ENCODE measurements at places on chromosomes 16 and 17.

GRCh38 chr16:74275711-74276110 lies 20.9 kb upstream of the PSMD7 start:
- no peak for DNase-seq

GRCh38 chr17:81682565-81683207 lies 911 bp downstream of the ARL16 start:
- DNase-seq: no peak

DNA sequence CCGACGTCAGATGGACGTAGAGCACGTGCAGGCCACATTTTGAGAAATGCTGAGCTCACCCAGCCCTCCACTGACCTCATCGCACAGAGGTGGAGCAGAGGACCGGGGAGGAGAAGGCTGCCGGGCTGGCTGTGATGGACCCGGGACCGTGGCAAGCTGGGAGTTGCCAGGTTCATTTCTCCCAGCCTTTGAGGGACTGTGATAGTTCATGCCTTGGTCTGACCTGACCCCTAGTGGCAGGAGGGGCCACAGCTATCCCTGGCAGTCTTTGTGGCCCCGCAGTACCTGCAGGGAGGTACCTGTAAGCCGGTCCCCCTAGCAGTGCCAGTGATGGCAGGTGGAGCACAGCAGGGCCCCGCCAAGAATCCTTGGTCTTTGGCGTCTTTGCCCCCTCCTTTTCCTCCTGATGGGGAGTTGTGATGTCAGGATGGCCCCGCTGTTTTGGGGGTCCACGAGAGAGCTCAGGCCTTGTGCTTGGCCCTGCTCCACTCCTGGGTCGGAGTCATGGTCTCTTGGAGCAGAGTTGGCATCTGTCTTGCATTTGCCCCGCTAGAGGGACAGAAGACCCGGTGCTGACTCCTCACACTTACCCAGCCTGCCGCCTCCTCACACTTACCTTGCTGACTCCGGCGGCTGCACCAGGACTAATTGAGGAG lies 50.4 kb downstream of the OR1D5 start:
- peak; percentile 30 for DNase-seq

DNA sequence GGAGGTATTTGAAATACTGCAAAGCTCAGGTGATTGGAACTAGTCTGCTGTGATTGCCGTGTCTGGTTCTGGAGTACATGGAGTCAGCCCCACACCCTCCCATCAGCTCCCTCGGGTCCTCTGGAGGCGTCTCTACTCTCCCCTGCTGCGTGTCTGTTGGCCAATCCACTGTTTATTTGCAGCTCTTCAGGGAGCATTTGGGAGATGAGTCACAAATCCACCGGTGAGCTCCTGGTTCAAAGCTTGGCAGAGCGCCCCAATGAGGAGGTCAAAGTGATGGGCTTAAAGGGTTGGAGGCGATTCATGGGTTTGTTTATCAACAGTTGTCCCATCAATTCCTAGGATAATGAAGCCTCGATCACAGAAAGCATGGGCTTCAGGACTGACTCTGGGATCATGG lies 14.6 kb downstream of the CALB2 start:
- DNase-seq: no peak

- DNase-seq: no peak
Observed at GRCh38 chr17:11899537-11899942, 97.7 kb downstream of the ZNF18 start.

DNA sequence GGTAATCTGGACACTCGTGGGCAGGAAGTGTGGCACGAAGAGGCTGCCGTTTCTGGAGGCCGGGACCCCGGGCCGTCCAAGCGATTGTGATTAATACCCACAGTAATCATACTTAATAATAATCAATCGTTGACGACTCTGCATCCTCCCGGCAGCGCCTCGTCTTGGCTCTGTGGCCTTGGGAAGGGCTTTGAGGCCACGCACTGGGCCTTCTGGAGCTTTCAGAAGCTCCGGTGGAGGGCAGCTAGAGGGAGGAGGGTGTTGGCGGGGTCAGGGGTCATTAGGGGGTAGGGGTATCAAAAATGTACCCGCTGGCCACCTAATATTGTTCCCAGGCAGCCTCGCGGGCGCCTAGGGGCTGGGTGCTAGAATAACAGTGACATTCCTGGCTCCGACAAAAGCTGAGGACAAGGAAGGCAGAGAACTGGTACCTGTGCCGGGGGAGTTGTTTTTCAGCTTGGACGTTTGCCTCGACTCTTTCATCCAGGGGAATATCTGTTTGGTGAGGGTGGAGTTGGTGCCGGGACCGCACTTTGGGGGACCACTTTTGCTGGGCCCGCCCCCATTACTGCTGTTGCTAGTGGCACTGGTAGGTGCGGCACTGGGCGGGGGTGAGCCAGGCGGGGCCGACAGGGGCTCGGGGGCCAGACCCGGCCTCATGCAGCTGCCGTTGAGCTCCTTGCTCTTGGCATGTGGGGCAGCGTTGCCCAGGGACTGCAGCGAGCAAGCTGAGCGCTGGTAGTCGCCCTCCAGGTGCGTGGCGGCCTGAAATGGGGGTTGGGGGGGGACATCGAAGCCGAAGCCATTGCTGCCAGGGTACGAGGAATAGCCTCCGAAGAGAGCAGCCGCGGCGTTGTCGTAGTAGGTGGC lies 6.9 kb upstream of the HOXB2 start:
- no peak for DNase-seq

DNA sequence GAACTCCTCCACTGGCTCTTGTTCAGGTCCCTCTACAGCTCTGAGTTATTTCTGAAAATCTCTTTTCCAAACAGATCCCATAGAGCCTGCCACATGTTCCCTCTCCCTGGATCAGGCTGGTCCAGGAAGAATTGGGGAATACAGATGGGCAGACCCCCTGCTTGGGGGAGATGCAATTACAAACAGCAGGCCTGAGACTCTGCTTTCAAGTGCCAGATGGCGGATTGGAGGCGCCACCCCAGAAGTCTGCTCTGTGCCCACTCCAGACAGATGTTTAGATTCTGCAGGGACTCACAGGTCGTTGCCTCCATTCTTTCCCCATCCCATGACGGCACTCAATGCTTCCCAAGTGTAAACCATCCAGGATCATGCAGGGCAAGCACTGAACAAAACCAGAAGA lies 316.6 kb downstream of the SLC39A11 start:
- DNase-seq: no peak

DNA sequence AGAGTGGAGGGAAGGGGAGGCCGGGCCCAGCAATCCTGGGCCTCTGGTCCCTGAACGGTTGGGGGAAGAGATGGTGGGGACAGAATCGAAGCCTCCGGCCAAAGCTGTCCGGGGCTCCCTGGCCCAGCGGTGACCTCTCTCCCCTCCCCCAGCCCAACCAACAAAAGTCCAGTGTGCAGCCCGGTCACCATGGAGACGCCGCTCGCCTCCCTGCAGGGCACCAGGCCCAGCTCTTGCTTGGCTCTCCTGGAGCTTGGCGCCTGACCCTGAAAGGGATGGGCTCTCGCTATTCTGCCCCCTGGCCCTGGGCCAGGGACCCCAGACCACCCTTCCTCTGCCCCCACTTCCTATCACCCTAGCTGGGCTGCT lies 1.3 kb downstream of the METRN start:
- DNase-seq: peak; percentile 35

DNA sequence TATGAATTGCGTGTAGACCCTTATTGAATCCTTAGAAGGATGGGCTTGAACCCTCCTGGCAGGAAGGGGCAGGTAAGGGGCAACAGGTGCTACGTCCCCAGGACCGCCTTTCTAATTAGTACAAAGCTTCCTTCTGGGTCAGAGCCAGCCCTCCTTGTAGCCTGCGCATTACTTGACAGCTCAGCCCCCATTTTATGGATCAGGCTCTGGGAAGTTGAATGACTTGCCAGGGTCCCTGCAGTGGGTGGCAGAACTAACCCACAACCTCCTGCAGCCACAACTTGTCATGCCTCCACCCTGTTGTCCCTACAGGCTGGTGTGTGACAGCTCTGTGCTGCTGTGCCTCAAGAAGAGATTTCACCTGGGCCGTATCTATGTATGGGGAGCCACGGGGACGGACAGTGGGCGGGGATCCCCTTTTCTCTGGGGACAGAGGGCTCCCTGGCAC lies 2.7 kb downstream of the MYO15B start:
- no peak for DNase-seq

DNA sequence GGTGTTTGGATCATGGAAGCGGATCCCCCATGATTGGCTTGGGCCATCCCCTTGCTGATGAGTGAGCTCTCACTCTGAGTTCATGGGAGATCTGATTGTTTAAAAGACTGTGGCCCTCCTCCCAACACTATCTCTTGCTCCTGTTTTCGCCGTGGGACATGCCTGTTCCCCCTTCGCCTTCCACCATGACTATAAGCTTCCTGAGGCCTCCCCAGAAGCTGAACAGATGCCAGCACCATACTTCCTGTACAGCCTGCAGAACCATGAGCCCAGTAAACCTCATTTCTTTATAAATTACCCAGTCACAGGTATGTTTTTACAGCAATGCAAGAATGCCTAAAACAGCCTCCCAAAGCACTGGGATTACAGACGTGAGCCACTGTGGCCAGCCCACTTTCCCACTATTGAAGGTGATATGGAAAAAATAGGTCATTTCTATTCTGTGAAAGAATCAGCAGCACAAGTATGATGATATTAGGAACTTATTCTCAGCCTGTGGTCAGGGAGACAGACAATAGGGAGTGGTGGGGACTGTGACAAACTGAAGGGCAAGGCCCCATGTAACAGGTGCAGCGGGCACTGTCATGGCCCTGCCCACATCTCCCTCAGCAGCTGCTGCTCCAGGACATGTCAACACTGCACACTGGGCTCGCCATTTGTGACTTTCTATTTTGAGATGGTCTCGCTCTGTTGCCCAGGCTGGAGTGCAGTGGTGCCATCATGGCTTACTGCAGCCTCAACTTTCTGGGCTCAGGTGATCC lies 33.7 kb upstream of the LITAF start:
- no peak for DNase-seq

DNA sequence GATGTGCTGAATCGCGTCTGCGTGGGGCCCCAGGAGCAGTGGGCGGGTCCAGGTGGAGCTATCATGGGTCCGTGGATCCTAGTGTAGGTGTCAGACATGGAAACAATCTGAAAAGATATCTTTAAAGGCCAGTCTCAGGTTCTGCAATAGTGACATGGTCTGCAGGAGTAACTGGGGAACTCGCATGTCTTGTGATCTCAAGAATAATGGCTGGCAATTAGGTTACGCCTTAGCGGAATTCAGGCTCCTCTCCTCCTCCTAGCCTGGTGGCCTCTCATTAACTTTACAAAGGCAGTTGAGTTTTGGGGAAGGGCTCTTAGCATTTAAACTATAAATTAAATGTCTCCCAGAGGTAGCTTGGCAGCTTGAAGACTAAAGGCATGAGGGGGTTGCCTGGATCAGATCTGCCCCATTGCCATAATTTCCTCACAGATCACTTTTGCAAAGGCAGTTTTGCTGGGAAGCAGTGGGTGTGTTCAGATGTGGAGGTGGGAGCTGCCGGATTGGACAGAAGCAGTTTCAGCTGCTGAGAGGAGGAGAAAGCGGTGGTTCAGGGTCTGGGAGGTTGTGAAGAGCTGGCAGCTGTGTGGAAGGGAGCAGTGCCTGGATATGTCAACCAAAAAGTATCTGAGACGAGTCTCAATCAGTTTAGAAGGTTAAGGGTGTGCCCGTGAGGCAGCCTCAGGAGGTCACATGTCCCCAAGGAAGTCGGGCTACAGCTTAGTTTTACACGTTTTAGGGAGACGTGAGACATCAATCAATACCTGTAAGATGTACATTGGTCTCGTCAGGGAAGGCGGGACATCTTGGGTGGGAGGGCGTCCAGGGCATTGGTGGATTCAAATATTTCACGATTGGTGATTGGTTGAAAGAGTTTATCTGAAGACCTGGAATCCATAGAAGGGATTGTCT lies 2.7 kb downstream of the TBCD start:
- peak; percentile 68 for DNase-seq

DNA sequence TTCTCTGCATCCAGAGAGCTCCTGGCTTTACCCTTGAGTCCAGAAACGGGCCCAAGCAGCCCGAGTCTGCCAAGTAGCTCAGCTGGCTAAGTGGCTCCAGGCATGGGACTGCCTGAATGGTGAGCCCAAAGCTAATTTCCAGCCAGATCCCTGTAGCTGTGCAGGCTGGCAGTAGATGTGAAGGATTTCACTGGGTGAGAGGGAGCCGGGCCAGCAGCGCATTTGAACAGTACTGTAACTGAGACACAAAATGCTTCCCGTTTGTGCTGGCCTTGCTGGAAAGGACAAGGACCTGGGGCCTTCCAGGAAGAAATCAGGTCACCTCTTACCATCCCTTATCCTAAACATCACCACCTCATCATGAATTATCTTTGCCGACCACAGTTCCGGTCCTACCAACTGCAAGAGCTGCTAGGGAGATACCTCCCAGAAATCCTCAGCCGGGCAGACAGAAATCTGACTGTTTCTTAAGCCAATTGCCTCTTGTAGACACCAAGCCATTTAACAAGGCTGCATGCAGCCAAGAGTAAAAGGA lies 3.7 kb downstream of the TIMP2 start:
- DNase-seq: no peak

- DNase-seq: no peak
Observed at GRCh38 chr17:1197781-1198490, 18.2 kb upstream of the ABR start.

DNA sequence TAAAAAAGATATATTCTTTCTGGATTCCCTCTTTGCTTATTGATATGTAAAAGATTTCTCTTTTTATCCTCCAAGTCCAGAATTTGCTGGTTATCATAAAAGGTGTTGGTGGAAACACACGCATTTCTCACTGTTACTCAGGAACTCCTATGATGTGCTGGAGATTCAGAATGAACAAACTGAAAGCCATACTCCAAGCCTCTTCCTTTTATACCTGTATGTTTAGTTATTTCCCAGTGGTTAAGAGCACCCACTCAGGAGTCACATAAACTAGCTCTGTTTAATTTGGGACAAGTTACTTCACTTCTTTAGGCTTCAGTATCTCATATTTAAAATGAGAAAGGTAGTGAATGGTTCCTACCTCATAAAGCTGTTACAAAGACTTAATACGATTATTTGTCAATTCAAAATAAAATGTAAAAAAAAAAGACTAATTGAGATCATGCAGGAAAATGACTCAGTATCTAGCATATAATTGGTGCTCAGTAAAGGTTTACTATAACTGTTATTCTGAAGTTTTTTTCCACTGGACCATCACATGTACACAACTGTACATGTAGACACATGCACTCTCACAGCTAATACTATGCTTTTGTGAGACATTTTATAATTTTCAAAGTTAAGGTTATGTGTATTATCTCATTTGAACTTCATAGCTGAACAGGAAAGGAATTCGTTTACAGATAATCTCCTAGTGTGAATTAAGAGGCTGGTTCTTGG lies 47.1 kb downstream of the TNRC6C start:
- DNase-seq: no peak

DNA sequence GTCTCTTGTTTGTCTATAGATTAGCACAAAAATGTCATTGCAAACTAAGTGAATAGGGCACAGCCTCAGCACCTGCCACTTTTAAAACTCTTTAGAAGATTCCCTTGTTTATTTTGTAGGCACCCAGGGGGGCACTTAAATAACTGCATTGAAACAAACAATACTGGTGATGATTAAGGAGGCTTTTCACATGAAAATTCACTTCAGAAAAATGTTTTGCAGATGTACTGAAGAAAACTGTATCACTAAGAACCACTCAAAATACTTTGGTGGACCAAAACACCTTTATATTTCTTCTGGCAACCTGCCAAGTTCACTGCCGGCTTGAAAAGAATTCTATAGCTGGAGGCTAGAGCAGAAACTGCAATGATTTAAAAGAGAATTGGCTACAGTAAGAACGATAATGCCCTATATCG lies 281.5 kb downstream of the TOX3 start:
- DNase-seq: peak; percentile 65
